ENCODE measurements at places on chromosomes 6 and 20.

GRCh38 chr20:20327746-20328145, 40.2 kb upstream of the INSM1 start:
- DNase-seq: no peak

DNA sequence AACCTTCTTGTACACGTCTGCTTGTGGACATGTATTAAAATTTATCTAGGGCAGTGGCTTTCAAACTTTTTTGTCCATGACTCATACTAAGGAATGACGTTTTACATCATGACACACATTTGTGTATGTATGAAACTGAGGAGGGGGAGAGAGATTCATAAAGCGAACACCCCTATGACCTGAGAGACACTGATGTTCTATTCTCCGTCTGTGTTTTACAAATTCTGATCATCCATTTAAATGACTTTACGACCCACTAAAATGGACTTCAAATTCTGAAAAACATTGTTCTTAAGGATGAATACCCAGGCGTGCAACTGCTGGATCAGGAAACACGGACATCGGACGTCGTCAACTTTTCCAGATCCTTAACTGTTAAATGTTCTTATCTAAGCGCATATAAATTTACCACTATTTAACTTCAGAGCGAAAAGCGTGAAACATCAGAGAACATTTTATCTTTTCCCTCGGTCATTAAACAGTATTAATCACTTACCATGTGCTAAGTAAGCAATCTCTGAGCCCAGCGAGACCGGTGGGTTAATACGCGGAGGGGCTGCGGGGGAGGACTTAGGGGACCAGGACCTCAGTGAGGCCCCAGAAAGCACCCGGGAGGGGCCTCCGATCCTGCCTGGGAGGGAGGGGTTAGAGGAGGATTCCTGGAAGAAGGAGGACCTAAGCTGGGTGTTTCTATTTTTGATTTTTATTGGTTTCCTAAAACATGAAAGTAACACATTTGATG, 1.2 kb downstream of the PLAGL1 start:
- DNase-seq: no peak

DNA sequence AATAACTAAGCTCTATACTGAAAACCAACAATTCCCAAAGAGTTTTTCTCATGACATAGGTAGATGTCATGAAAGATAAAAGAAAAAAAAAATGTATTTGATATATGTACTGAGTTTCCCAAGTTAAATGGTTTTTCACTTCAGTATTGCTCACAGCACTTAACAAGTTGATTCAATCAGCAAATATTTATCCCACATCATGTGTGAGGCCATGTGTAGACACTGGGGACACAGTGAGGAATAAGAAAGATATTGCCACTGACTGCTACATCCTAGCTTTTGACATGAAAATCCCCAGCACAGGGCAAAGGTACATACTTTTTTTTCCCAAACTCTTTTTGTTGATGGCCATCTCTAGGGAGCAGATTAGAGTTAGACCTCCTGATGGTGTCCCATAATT, 25.3 kb downstream of the SPTLC3 start:
- no peak for DNase-seq

- DNase-seq: no peak
Observed at GRCh38 chr6:55925292-55925691, 49.9 kb upstream of the BMP5 start.

DNA sequence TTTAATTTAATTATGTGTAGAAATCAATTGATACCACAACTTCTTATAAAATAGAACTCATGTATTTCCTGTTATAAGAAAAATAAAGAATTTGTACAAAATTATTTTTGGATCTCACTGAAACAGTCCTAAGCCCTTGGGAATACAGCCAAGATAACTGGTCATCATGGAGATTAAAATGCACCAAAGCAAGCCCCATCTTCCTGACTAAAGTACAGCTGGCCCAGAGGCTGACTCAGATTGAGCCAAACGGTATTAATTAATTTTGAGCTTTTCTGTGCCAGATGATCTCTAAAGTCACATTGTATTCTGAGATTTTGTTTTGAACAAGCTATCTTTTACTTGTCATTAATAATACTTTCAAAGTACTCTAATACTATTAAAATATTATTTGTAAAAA, 978.5 kb downstream of the TBC1D32 start:
- DNase-seq: no peak

DNA sequence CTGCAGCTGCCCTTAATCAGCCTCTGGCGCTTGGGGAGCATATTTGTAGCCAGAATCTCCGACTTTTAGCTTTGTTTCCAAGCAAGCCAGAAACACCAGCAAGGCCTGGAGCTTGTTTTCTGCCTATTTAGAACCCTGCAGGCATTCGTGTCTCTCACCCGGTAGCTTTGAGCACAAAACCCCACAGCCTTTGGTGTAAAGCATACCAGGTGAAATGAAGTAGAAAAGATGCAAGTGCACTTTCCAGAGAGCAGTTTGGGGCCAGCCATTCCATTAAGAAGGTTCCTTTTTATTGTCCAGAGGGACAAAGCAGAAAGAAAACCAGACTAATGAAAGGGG, 736 bp downstream of the FAM217B start:
- no peak for DNase-seq

- no peak for DNase-seq
Observed at GRCh38 chr6:129368970-129369369, 341.0 kb downstream of the ARHGAP18 start.

- DNase-seq: no peak
Observed at GRCh38 chr6:134539865-134540323, 222.0 kb upstream of the SGK1 start.

DNA sequence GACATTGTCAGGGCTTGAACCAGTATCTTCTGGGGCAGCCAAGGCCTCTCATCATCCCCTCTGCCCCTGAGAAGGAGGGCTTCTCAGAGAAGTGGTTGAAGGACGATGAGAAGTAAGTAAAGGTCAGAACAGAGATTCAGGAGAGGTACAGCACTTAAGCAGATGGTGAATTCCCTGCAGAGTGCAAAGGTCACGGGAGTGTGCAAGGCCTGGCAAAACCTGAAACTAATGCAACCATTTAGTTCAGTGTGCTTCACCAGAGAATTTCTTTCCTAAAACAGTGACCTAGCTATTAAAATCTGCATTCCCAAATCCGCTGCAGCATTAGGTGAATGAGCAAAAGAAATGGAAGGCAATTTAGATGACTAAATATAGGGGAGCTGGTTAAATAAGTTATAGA, 58.4 kb downstream of the TRERF1 start:
- DNase-seq: no peak

GRCh38 chr20:38063911-38064530, 30.5 kb downstream of the RPRD1B start:
- no peak for DNase-seq

Data from esophagus squamous epithelium (tissue), 5 donors.